ENCODE measurements at places on chromosomes 2 and 18. TPM values are rescaled to one million over a fixed set of nuclear protein-coding genes. Genes with fewer than 3 reads are reported as not detected.

DNA sequence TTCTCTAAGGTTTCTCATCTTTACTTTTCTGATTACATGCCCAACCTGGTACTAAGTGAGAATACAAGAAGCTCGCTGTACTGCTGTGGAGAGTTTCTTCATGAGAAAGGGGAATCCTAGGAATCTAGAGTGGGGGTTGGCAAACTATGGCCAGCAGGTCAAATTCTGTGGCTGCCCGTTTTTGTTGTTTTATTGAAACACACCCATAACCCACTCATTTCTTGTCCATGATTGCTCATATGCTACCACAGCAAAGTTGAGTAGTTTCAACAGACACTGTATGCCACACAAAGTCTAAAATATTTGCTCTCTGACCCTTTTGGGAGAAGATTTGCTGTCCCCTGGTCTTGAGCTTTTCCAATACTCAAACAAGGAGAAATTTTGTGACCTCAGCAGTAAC, 58.8 kb downstream of the C2orf74 start:
- no peak for DNase-seq

DNA sequence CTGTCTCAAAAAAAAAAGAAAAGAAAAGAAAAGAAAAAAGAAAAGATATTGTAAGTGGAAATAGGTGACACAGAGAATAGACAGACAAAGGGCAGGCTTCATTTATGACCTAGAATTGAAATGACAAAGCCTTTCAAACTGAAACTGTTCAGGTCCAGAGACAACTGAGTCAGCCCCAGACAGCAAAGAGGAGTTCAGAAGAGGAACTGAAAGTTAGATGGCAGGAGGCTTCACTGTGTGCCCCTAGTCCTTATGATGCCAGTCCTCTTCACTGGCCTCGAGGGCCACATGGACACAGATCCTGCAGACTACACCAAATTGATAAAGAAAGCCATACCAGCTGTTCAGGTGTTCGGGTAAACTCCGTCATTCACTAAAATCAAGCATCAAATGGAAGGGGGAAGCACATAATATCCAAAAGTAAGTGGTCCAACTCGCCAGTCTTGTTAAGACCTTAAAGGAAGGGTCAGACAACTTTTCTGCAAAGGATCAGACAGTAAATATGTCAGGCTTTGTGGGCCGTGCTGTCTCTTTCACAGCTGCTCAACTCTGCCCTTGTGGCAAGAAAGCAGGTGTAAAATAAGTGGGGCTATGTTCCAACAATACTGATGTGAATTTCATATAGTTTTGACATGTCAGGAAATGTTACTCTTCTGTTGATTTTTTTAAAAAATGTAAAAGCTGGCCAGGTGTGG, 231.9 kb upstream of the MGAT5 start:
- no peak for DNase-seq

DNA sequence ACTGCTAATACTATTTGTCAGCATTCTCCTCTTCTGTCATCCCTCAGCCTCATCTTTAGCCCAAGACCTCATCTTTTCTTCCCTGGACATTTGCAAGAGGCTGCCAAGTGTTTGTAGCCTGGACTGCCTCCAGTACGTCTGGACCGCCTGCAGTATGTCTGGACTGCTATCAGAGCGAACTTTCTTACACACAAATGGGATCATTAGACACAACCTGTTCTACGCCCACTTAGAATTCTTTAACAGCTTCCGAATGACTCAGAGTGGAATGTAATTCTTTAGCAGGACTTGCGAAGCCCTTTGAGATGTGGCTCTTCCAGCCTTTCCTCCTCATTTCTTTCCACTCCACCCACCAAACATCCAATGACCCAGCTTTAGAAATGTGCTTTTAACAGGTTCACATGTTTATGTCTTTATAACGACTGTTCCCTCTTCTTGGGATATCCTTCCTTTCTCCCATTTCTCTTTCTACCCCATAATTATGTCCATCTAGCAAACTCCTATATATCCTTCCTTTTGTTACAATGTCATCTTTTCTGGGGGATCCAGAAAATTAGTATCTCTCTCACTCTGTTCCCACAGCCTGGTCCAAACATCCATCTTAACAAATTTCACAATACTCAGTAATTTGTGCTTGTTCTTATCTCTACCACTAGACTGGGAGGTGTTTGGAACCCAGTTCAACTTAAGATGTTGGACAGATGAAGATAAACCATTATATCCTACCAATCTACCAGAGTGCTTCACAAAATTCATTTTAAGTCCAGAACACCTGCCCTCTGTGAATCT, 171.3 kb upstream of the PGAP1 start:
- no peak for DNase-seq

- DNase-seq = no peak
Measured at GRCh38 chr18:37570336-37570930, 4.8 kb upstream of the CELF4 start.

DNA sequence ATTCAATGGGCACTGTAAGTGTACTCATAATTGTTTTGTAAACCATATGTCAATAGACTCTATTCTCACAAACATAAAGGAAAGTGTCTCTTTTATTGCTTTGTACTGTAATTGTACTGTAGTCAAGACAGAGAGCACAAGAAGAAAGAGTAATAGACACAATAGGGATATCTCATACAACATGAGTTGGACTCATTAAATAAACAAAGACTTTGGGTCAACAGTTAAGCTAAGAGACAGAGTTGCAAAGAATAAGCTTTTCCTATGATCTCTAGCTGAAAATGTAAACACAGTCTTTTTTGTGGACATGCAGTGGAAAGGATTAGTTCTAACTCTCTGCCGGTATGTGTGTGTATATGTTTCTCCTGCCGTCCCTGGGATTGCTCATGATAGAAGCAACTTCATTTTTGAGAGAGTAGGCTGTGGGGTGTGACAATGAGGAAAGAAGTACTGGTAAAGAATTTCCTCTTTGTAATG, 13.9 kb upstream of the KYNU start:
- no peak for DNase-seq

- DNase-seq = no peak
Measured at GRCh38 chr2:166373951-166374350, 1.8 kb downstream of the SCN9A start.

GRCh38 chr18:35991696-35992095, 19.2 kb downstream of the RMP24 start:
- no peak for DNase-seq

GRCh38 chr2:129710670-129711495, 268.6 kb upstream of the RAB6C start:
- no peak for DNase-seq

- DNase-seq = no peak
Measured at GRCh38 chr2:107362993-107363392, 463.7 kb upstream of the RGPD4 start.

DNA sequence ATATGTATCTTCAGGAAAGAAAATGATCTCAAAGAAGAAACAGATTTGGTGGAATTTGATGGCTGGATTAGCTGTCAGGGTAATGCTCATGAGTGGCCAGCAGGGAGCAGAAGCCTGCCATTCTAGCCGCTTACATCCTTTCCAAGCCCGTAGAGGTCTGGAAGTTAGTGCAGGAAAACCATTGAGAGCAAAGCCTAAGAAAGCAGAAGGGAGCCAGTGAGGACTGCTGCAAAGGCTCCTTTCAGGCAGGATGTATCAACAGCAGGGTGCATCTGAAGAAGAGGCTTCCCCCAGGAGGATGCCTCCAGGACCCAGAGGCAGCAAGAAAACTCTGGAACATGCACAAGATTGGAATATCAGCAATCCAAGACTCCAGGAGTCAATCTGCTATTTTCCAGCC, 22.9 kb upstream of the LBH start:
- DNase-seq = peak; percentile 50

- no peak for DNase-seq
Measured at GRCh38 chr2:131143803-131144202, 38.7 kb downstream of the PLEKHB2 start.

The TXNDC2 gene
- not detected for total RNA-seq

The GAL3ST2 gene
- total RNA-seq = not detected

The HRH4 gene
- total RNA-seq = not detected

The PAX8 gene
- total RNA-seq = 30.2 TPM

The TNFAIP6 gene
- 0.82 TPM for total RNA-seq

The SLC4A5 gene
- total RNA-seq = 0.18 TPM

Data from glomerular endothelial cell (primary cell).